Urothelium cell line (cell line): ENCODE measurements at places on chromosomes 11 and 22.

DNA sequence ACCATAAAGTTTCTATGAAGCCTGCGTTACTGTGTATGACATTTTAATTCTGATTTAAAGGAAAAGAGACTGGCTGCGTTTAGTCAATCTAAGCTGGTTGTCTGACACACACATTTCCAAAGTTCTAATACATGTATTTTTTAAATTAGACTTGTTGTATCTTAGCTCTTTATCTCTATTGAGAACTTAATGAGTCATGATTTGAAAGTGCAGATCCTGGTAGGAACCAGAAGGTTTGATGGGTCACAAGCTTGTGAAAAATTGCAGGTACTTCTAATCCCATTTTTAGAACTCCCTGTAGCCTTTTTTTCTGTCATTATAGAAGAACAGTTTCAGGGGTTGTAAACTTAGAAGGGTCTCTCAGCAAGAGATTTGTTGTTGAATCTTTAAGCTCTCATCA lies 210.3 kb downstream of the DDX10 start:
- no peak for DNase-seq

GRCh38 chr11:127058524-127058923 lies 58.0 kb upstream of the KIRREL3 start:
- DNase-seq: no peak

DNA sequence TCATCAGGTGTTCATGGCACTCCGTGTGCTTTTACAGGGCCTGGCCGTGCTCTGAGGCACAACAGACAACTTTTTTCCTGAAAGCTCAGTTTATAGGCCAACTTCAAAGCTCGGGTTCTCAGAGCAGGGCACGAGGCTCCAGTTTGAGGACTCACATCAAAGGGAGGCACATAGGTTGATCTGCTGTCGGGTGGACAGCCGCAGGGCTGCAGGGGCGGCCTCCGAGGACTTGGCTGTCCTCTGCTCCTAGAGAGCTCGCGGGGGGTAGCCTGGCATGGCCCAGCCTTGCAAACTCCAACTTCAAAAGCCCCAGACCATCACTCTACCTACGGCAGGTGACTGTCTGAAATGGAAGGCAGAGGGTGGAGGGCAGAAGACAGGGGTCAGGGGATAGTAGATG lies 31.6 kb downstream of the C11orf58 start:
- no peak for DNase-seq

DNA sequence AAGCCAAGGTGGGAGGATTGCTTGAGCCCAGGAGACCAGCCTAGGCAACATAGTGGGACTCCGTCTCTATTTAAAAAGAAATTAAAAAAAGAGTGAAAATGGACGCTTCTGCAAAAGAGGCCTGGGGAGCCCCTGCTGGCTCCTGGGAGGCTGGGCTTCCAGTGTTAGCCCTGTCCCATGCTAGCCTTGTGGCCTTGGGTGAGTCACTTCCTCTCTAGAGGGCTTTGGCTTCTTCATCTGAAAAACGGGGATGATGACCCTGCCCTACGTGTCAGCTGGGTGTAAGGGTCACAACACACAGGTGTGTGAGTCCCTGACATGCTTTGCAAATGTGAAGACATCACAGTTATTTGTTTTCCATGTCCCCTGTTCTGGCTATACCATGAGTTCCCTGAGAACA lies 32.8 kb downstream of the FAM227A start:
- peak; percentile 42 for DNase-seq

- no peak for DNase-seq
Measured at GRCh38 chr11:122145715-122146274, 29.8 kb upstream of the BLID start.

DNA sequence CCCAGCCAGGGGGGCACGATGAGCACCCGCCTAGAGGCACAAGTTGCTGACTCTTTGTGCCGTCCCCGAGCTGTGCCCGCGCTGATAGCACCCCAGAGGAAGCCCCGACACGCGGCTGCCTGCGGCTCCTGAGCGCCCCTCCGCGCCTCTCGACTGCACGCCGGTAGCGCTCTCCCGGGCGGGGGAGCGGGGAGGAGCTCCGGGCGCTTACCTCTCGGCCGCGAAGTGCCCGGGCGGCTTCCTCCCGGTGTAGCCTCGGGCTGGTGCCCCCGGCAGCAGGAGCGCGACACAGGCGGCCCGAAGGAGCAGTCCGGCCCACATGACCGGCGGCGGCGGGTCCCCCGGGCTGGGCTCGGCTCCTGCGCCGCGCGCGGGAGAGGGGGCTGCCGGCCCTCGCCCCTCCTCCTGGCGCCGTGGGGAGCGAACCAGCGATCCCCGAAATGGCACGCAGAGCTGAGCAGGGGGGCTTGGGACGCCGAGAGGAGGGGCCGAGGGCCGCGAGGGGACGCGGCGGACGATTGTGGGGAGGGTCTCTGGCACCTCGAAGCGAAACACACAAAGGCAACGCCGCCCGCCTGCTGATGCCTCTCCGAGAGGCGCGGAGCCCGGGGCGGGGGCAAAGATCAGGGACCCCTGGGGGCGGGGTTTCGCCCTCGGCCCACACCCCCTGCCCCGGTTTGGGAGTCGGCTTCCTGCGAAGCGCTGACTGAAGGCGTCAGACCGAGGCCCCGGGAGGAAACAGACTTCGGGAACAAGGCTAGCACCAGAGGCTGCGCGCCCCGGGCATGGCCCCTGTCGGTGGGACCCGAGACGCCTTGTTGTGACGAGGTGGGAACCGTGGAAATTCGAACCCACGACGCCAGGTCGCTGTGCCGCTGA lies at the start of gene VWCE:
VWCE (minus strand) TSS at position 600 of the 879 bp plus-strand sequence; CDS start at position 321, 279 bp downstream.
- no peak for DNase-seq

DNA sequence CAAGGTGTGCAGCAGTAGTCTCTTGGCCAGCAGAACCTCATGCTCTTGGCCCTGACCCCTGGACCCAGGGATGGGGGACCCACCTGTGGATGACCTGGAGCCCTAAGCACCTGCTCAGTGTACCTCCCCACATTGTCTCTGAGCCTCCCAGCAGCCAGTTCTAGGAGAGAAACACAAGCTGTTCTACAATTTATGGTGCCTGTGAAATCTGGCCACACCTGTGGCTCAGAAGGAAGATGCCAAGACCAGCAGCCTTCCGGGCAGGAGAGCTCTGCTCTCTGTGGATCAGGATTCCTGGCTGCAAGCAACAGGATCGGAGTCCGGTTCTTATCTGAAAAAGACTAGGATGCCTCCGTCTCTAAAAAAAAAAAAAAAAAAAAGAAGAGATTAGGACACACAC lies 103.6 kb upstream of the ANO1 start:
- no peak for DNase-seq

- no peak for DNase-seq
Measured at GRCh38 chr11:4041731-4042391, 52.7 kb upstream of the RRM1 start.

DNA sequence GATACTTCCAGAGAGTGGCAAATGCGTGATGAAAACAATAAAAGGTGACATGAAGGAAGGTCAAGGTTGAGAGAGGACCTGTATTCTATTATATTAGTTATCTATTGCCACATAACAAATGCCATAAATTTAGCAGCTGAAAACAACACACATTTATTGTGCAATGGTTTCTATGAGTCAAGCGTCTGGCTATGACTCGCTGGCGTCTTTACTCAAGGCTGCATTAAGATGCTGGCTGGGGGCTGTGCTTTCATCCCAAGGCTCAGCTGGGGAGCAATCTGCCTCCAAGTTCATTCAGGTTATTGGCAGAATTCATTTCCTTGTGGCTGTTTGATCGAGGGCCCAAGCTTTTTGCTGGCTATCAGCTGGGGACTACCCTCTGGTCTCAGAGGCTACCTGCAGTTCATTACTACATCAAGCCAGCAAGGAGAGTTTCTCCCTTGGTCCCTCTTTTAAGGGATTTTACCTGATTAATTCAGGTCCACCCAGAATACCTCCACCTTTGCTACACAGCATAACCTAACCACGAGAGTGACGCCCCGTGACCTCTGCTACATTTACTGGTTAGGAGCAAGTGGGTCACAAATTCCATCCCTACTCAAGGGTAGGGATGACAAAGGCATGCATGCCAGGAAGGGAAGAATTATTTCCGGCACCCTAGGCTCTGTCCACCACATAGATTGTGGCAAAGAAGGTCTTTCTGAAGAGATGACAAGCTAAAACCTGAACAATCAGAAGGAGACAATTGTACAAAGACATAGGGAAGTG lies 549.1 kb downstream of the MN1 start:
- peak; percentile 91 for DNase-seq

DNA sequence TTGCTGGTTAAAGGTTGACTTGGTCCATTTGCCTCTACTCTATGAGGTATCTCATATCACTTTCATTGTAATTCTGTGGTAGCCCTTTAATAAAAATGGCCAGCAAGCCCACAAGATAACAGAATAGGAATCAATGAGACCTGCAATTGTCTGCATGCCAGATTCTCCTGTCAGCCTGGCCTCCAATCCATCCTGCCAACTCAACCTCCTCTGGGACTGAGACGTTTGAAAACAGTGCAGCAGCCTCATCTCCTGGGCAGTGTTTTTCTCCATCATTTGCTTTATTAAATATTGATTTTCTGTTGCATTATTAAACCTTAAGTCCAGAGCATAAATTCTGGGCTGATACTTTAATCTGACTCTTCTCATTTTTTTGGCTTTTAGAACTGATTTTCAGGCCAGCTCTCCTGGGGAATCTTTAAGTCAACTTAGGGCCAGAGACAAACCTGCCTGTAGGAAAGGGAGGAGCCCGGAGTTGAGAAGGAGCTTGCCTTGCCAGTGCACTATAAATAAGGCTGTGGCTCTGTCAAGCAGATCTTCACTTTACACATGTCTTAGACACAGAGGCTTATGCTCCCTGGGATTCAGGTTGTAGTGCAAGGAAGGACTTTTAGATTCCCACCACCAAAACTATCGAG lies 798.0 kb downstream of the NTM start:
- no peak for DNase-seq

- no peak for DNase-seq
Measured at GRCh38 chr22:20940186-20940651, 23.0 kb downstream of the CRKL start.

DNA sequence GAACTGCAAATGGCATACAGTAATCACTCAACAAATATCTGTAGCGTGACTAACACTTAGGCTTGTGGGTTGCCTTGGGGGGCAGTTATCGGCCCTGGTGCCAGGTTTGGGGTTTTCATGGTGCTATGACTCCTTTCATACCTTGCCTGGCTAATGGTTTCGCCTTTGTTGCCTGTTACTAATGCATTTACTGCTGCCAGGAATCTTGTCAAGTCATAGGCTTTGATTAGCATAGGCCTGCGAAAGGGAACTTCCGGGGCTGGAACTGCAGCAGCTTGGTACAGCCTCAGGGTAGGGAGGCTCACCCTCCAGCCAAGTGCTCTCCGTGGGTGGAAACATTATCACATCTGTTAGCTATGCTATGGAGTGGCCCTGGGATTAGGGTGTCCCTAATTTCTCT lies 13.2 kb downstream of the SLC25A18 start:
- DNase-seq: peak; percentile 35
